Uterus (tissue), 4 donors: ENCODE measurements at places on chromosomes 3 and 15. TPM values are rescaled to one million over a fixed set of nuclear protein-coding genes. Genes with fewer than 3 reads are reported as not detected.

The SLC22A14 gene
- total RNA-seq: not detected

The DLEC1 gene
- total RNA-seq: 1.5 TPM

GRCh38 chr3:105970283-105970682 is 101.5 kb upstream of the CBLB start:
- no peak for DNase-seq
- H3K36me3 ChIP-seq: no peaks in the 10 kb centered on the region
- H3K27ac ChIP-seq: no peak overlapping the region
- H3K4me3 ChIP-seq: no peak overlapping the region
- no peaks in the 10 kb centered on the region for H3K27me3 ChIP-seq

DNA sequence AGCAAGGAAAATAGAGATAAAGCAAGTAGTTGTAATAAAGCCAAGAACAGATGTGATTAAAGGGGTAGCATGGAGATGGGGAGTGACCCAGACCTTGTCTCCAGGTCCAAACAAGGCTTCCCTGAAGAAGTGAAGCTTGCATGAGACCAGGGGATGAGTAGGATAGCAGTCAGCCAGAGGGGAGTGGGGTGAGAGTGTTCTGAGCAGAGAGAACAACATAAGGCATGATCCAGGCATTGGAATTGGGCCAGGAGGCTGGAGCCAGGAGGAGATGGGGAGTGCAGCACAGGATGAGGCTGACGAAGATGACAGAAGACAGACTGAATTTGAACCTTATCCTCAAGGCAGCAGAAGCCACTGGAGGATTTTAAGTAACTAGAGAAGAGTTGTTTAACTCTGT is 7.2 kb downstream of the TMOD2 start:
- peak; percentile 87 for DNase-seq
- H3K27ac ChIP-seq: peak overlapping the region; percentile 75
- no peaks in the 10 kb centered on the region for H3K4me1 ChIP-seq
- H3K36me3 ChIP-seq: no peaks in the 10 kb centered on the region

The NPAP1 gene
- total RNA-seq: not detected

GRCh38 chr15:42314818-42315217 is 41.6 kb upstream of the TMEM87A start:
- no peaks in the 10 kb centered on the region for H3K36me3 ChIP-seq
- no peak overlapping the region for H3K4me3 ChIP-seq
- DNase-seq: no peak
- H3K27me3 ChIP-seq: no peaks in the 10 kb centered on the region
- no peak overlapping the region for H3K27ac ChIP-seq

The NR1I2 gene
- not detected for total RNA-seq

DNA sequence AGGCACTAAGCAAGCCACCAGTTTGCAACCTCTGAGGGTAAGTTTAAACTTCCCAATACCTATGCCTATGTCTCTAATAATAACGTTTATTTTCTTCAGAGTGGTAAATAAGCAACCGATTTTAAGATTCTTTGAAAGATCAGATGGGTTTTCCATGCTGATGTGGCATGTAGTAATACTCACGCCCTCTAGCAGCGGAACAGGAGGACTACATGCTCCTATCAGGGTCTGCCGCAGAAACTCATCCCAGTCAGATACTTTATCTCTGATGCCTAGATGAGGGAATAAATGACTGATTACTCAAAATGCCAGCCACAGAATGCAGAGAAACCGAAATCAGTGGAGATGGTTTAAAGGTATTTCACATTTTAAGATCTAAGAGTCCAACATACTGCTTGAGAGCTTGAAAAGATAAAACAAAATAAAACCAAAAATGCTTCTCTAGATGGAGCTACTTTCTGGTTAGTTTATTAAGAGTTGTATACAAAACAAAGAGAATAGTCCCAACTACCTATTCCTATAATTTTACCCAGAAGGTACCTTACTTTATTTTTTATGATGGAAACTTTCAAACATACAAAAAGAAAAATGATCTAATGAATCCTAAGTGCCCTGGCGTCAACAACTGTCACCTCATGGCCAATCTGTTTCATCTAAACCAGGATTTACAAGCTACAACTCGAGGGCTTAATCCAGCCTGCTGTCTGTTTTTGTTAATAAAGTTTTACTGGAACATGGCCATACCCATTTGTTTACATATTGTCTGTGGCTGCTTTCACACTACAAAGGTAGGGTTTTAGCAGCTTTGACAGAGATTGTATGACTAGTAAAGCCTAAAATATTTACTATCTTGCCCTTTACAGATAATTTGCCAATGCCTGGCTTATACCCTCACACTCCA is 37.5 kb upstream of the STIMATE start:
- H3K36me3 ChIP-seq: no peaks in the 10 kb centered on the region
- peak; percentile 28 for DNase-seq
- no peaks in the 10 kb centered on the region for H3K4me1 ChIP-seq
- no peak overlapping the region for H3K27ac ChIP-seq
- no peaks in the 10 kb centered on the region for H3K27me3 ChIP-seq
- H3K4me3 ChIP-seq: no peak overlapping the region

DNA sequence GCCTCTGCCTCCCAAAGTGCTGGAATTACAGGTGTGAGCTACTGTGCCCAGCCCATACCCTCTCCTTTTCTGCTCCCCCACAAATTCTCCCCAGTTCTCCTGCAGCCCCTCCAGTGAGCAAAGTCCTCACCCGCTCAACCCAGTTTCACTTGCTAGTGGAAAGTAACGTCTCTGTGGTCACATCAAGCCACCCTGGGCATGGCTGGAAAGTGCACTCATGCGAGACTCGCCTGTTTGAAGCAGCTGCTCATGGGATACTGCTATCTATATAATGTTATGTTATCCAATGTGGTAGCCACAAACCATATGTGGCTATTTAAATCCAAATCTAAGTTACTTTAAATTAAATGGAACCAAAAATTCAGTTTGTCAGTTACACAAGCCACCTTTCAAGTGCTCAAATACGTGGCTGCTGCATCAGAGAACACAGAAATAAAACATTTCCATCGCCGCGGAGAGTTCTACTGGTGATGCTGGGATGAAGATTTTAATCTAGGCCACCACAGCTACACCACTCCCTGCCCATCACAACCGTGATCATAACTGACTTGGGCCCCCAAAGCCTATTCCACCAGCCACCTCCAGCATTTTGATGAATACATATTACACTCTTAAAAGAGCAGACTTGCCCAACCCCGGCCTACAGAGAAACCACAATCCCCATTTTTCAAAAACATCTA is 119.4 kb downstream of the LIPC start:
- no peaks in the 10 kb centered on the region for H3K27me3 ChIP-seq
- no peak overlapping the region for H3K4me3 ChIP-seq

The MASP1 gene
- total RNA-seq: 121 TPM

- H3K4me3 ChIP-seq: no peak overlapping the region
- no peaks in the 10 kb centered on the region for H3K36me3 ChIP-seq
- H3K4me1 ChIP-seq: no peaks in the 10 kb centered on the region
Measured at GRCh38 chr3:127784865-127785710, 37.2 kb downstream of the MGLL start.

DNA sequence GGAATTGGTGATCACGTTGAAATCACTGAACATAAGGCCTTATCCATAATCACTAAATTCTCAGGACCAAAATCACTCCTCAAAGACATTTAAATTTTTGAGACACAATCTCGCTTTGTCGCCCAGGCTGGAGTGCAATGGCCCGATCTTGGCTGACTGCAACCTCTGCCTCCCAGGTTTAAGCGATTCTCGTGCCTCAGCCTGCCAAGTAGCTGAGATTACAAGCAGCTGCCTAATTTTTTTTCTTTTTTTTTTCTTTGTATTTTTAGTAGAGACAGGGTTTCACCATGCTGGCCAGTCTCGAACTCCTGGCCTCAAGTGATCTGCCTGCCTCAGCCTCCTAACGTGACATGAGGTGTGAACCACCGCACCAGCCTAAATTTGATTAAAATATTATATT is 61.7 kb downstream of the PLOD2 start:
- H3K36me3 ChIP-seq: no peaks in the 10 kb centered on the region
- H3K27ac ChIP-seq: no peak overlapping the region
- no peak overlapping the region for H3K4me3 ChIP-seq
- H3K4me1 ChIP-seq: no peaks in the 10 kb centered on the region
- DNase-seq: no peak
- H3K27me3 ChIP-seq: no peaks in the 10 kb centered on the region

DNA sequence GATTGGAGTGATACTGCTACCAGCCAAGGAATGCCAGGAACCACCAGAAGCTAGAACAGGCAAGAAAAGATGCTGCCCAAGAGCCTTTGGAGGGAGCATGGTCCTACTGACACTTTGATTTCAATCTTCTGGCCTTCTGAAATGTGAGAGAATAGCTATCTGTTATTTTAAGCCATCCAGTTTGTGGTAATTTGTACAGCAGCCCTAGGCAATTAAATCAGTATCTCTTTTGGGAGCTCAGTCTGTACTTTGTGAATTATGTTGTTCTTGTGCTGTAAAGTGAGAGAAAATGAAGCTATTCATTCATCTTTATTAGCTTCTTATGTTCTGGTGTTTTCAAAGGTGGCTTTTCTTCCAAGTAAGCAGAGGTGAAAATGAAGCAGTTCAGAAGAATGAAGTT is 381.3 kb downstream of the PDCD6IP start:
- no peak overlapping the region for H3K27ac ChIP-seq
- H3K36me3 ChIP-seq: no peaks in the 10 kb centered on the region
- H3K27me3 ChIP-seq: no peaks in the 10 kb centered on the region
- no peaks in the 10 kb centered on the region for H3K4me1 ChIP-seq
- DNase-seq: no peak
- no peak overlapping the region for H3K4me3 ChIP-seq

DNA sequence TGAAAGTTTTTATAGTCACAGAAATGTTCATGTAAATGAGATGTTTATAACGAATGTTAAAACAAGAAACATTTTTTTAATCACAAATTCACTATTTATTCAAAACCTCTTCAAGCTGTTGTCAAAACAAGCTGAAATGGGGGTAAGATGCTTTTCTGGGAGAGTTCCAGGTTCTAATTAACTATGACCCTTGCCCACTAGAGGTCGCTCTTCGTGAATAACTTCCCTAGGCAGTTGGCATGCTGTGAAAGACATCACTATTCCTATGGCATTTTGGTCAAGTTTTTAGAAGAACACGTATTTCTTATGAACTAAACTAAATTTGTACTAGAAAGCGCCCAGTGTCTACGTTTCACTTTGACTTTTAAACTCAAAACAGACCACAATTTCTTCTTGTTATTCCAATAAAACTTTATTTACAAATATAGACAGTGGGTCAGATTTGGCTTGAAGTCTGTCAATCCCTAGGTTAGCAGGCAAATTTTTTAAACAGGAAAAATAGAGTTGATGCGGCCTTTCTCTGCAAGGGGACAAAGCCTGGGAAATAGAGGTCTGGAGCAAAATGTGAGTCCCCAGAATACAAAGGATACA is 62.8 kb upstream of the CMTM8 start:
- DNase-seq: no peak
- no peak overlapping the region for H3K4me3 ChIP-seq
- H3K27ac ChIP-seq: no peak overlapping the region
- H3K27me3 ChIP-seq: no peaks in the 10 kb centered on the region
- H3K36me3 ChIP-seq: no peaks in the 10 kb centered on the region
- no peaks in the 10 kb centered on the region for H3K4me1 ChIP-seq

- no peaks in the 10 kb centered on the region for H3K4me1 ChIP-seq
- no peaks in the 10 kb centered on the region for H3K36me3 ChIP-seq
- no peak overlapping the region for H3K27ac ChIP-seq
- no peak for DNase-seq
- no peak overlapping the region for H3K4me3 ChIP-seq
Measured at GRCh38 chr3:73148682-73149081, 87.2 kb downstream of the EBLN2 start.

DNA sequence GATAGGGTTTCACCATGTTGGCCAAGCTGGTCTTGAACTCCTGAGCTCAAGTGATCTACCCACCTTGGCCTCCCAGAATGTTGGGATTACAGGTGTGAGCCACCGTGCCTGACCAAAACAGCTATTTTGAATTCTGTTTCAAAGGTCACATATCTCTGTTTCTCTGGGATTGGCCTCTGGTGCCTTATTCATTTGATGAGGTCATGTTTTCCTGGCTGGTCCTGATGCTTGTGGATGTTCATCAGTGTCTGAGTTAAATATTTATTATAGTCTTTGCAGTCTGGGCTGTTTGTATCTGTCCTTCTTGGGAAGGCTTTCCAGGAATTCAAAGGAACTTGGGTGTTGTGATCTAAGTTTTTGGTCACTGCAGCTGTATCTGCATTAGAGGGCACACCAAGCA is 5.1 kb downstream of the PATL2 start:
- H3K27me3 ChIP-seq: no peaks in the 10 kb centered on the region
- no peaks in the 10 kb centered on the region for H3K4me1 ChIP-seq
- no peak overlapping the region for H3K27ac ChIP-seq
- H3K36me3 ChIP-seq: no peaks in the 10 kb centered on the region

- no peak overlapping the region for H3K4me3 ChIP-seq
- no peaks in the 10 kb centered on the region for H3K27me3 ChIP-seq
- DNase-seq: no peak
Measured at GRCh38 chr3:173920386-173920785, 522.8 kb downstream of the NLGN1 start.

- H3K4me1 ChIP-seq: no peaks in the 10 kb centered on the region
- no peaks in the 10 kb centered on the region for H3K27me3 ChIP-seq
- peak overlapping the region; percentile 75 for H3K4me3 ChIP-seq
- peak overlapping the region; percentile 98 for H3K27ac ChIP-seq
Measured at GRCh38 chr15:50353251-50353974, 1.6 kb downstream of the GABPB1 start.

The ARPP21 gene
- not detected for total RNA-seq

- peaks cover 3% of the 10 kb centered on the region for H3K4me1 ChIP-seq
- no peaks in the 10 kb centered on the region for H3K27me3 ChIP-seq
- no peak overlapping the region for H3K4me3 ChIP-seq
- no peak overlapping the region for H3K27ac ChIP-seq
- no peaks in the 10 kb centered on the region for H3K36me3 ChIP-seq
Measured at GRCh38 chr3:196772897-196773296, 33.2 kb downstream of the PAK2 start.

DNA sequence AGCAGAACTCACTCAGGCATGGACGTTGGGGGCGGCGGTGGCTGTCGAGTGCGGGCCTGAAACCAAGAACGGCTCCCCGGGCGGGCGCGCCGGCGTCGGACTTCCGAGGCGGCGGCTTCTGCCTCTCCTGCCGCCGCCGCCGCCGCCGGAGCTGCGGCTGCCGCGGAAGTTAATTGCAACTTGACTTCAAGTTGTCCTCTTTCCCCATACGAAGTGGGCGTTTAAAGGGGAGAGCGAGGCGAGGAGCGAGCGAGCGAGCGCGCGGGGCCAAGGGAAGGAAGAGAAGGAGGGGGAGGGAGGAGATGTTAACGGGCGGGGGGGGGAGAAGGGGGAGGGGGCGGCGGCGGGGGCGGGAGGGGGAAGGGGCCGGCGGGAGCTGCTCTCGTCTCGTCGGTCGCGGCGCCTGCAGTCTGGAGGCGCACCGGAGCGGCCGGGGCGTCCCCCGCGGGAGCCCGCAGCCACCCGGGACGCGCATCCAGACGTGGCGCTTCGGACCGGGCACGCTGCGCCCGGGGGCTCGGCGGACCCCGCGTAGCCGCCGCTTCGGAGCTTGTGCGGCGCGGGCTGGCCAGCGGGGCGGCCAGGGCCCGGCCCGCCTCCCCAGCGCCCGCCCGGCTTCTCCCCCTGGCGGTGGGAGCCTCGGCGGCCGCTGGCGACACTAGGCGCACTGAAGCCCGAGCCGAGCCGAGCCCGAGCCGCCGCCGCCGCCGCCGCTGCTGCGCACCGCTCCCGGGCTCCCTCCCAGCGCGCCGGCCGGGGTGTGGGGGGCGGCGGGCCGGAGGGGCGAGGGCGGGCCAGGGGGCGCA is 19.7 kb upstream of the SATB1 start:
- H3K36me3 ChIP-seq: no peaks in the 10 kb centered on the region
- peaks cover 11% of the 10 kb centered on the region for H3K4me1 ChIP-seq
- H3K27ac ChIP-seq: no peak overlapping the region
- peaks cover 3% of the 10 kb centered on the region for H3K27me3 ChIP-seq
- H3K4me3 ChIP-seq: peak overlapping the region; percentile 53
- peak; percentile 66 for DNase-seq

- no peak overlapping the region for H3K4me3 ChIP-seq
- DNase-seq: no peak
- no peaks in the 10 kb centered on the region for H3K4me1 ChIP-seq
- H3K36me3 ChIP-seq: no peaks in the 10 kb centered on the region
Measured at GRCh38 chr3:143226678-143227291, 107.2 kb downstream of the CHST2 start.

The SLC2A2 gene
- not detected for total RNA-seq
